Fibroblast of gingiva (primary cell): ENCODE measurements at places on chromosomes 5 and 9.

- peak; percentile 93 for DNase-seq
Observed at GRCh38 chr9:111957856-111958631, 61.4 kb downstream of the UGCG start.

- DNase-seq, result no peak
Observed at GRCh38 chr5:157085930-157086329, 22.9 kb downstream of the HAVCR2 start.

GRCh38 chr5:38607930-38608564 lies 51.6 kb upstream of the LIFR start:
- DNase-seq, result peak; percentile 82

DNA sequence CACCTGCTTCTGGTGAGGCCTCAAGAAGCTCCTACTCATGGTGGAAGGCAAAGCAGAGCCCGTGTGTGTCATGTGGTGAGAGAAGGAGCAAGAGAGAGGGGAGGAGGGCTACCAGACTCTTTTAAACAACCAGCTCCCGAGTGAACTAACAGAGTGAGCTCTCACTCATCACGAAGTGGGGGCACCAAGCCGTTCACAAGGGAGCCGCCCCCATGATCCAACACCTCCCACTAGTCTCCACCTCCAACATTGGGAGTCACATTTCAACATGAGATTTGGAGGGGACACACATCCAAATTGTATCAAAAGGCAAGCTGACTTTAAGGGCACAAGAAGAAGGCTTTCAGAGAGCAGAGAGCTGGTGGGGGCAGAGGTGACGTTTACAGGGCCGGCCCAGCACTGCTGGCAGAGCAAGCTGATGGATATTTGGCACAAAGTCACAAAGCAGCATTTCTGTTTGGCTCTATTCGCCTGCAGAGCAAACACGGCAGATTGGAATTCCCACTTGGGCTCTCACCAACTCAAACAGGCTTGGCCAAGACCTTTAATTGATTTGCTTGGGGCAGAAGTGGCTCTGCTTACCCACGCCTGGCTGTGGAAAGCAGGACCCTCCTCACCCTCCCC lies 20.0 kb downstream of the PITX1 start:
- DNase-seq, result peak; percentile 49

DNA sequence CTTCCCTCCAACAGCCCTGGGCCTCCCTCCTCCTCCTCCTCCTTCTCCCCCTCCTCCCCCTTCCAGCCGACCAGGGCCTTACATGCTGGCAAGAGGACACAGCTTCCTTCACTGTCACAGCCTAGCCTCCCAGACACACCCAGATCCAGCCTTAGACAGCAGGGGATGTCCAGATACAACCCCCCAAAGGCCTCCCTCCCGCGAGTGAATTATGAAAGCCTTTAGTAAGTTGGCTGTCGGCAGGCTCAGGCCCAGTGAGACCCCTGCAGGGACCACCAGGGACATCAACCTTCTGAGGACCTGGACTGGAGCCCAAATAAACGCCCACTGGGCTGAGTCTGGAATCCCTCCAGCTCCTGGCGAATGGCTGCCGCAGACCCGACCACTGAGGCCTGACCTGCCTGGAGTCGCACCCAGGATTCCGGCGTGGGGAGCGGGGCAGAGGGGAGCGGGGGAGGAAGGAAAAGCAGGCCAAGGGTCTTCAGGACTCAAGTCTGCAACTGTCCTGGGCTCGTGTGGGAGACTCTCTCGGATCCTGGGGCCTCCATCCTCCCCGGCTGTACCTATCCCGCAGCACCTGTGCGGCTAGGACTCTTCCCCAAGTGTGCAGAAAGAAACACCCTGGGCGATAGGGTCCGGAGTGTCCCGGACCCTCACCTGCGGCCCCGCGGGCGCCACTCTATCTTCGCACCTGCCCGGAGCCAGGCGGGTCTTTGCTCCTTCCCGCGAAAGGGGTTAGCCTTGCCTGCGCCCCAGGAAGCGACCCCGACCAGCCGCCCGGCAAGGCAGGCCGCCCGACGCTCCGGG lies 705 bp downstream of the SEPTIN8 start:
- no peak for DNase-seq

- peak; percentile 87 for DNase-seq
Observed at GRCh38 chr9:126471084-126471624, 142.6 kb upstream of the LMX1B start.

- DNase-seq, result no peak
Observed at GRCh38 chr9:133545494-133546286, 11.2 kb downstream of the ADAMTSL2 start.

GRCh38 chr9:99845063-99845462 lies 23.4 kb downstream of the NR4A3 start:
- no peak for DNase-seq

- no peak for DNase-seq
Observed at GRCh38 chr5:40955313-40955712, 46.0 kb downstream of the C7 start.

- no peak for DNase-seq
Observed at GRCh38 chr5:151106043-151106442, 25.2 kb upstream of the TNIP1 start.

DNA sequence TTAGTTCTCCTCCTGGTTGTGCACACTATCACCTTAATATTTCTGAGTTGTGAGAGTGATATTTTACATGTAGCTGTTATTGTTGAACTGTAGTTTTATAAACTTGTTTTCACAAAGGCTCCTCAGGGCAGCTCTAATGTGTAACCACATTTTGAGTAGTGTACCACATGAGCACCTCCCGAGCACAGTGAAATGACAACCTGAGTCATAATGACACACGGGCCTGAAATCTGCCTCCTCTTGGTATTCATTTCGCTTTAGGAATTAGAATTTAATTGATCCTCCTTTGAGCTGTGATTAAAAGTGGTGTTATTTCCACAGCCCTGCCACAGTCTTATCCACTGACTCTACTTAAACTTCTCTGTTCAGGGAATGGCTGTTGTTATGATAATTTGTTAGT lies 7.9 kb downstream of the MTRR start:
- peak; percentile 44 for DNase-seq

DNA sequence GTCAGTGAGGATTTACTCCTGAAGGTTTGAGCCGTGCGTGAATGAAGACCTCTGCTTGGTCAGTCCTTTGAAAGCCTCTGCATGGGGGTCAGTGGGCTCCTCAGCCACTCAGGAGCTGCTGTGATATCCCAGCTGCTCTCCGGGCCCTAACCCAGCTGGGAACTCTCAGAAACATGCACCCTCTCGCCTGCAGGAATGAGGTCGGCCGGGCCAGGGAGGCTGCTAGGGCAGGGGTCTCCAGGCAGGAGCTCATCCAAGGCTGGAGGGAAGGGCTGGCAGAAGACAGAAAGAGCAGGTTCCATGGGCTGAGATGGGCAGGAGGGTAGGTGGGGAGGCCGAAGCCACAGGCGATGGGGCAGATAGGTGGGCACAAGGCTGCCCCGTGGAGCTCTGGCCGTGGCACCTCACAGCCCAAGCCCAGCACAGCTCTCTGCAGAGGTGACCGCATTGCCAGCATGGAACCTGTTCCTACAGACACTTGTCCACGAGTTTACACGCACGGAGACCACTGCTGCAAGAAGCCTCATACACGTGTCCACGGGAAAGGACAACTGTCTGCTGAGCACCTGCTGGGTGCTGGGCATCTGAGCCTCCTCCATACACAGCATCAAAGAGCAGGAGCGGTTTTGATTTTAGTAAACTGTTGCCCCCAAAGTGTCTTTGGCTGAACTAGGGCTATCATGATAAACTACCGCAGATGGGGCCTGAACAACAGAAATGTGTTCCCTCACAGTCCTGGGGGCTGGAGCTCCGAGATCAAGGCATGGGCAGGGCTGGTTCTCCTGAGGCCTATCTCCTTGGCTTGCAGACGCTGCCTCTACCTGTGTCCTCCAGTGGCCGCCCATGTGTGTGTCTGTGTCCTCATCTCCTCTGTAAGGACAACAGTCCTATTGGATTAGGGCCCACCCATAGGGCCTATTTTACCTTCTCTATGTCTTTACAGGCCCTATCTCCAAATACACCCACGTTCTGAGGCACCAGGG lies 85.2 kb upstream of the ADAMTS2 start:
- no peak for DNase-seq

DNA sequence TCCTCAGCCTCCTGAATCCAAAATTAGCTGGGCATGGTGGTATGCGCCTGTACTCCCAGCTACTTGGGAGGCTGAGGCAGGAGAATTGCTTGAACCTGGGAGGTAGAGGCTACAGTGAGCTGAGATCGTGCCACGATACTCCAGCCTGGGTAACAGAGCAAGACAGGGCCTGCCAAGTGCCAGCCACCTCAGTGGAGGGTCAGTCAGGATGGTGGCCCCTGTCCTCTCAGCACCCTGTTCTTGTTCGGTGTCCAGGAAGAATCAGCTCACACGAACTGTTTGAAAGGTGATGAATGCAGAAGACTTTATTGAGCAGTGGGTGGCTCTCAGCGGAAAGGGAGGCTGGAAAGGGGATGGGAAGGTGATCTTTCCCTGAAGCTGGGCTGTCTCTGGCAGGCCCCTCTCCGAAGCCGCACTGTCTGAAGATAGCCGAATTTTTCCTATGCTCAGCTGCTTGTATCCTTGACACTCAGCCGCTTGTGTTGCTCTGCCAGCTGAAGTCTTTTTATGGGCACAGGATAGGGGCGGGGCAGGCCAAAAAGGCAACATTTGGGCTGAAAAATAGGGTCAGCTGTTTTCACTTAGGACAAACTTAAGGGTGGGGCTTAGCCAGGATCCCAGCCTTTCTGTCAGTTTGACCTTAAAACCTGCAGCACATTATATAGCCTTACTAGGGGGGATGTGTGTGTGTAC lies 50.9 kb downstream of the UBE2R2 start:
- peak; percentile 90 for DNase-seq

DNA sequence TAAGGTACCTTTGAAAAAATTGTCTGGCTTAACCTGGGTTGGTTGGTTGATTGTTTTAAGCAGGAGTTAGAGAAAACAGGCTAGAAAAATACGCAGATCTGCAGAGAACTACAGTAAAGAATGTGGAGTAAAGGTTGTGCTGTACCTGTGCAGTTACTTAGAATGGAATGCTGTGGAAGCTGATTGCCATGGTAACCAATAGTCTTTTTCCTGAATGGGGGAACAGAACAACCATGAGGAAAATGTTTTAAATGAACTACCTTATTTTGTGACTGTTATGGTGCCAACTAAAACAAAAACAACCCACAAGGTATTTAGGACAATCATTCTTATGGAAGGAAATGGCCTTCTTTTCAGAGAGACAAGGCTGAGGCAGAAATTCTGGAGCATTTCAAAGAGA lies 4.8 kb upstream of the HOMER1 start:
- DNase-seq, result no peak

DNA sequence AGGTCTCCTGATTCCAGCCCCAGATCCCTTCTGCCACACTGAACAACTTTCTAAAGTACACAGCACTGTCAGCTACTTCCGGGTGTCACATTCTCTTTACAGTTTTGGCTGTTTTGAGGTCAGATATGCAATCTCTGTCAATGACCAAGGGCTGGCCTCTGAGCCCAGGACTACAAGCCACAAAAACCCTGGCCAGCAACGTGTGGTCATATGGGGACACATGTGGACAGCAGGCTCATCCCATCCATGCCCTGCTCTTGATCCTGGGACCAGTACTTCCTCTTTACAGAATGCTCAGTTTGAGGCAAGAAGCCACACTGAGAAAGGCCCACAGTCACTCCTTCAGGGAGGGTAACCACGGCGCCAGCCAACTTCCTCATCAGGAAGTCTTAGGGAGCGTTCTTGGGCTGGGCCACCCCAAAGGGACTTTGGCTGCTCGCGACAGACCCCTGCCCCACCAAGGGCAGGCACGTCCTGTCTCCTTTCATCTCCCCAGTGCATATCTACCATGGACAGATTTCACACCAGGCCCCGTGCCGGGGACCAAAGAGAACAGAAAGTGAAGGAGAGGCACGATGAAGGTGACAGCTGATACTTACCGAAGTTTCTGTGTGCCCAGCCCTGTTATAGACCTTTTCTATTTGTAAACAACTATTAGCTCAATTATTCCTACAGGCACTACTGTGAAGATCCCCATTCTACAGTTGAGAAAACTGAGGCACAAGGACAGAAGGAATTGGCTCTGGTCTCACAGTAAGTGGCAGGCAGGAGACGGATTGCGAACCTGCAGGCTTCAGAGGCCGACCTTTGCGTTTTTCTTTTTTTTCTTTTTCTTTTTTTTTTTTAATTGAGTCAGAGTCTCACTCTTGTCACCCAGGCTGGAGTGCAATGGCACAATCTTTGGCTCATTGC lies 37.3 kb downstream of the STK10 start:
- DNase-seq, result peak; percentile 41

DNA sequence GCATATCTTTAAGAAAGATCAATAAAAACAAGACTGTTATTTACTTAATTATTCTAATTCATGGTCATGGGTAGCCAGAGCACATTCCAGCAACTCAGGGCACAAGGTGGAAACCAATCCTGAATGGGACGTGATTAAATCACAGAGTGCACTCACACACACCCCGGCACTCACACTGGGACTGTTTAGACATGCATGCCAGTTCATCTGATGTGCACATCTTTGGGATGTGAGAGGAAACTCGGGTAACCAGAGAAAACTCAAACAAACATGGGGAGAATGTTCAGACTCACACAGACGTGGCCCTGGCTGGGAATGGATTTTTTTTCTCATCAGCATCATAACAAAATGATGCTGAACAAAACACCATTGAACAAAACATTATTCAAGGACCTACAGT lies 29.4 kb downstream of the SMAD5 start:
- no peak for DNase-seq

DNA sequence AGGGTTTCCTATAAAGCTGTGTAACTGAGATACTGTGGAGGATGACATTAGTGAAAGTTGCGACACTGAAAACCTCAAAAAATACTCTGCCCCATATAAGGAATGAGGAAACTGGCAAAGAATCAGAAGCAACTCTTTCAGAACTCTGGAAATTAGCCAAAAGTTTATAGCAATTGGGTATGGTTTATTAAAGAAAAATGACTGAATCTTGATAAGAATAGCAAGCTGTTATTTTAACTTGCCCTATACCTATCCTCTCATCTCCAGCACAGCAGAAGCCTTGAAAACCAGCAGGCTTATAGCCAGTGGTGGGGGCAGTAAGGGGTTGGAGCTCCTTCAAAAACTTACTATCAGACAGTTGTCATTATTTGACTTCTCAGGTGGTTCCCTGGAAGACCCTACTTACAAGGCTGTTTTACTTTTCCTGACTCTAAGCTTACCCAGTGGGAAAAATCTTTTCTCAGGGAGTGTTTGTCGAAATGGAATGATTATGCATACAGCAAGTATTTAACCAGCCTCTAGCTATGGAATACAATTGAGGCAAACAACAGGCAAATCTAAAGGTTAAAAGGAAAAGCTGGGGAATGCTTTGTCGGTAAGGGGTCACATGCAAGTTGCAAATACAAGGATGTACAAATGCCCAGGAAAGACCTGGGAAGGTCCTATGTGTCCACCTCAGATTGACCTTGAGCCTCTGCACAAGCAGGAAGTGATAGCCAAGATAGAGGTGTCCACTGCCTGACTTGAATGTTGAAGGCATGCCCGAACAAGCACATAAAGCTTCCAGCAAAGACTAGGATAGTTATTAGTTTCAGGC lies 21.0 kb upstream of the FAM151B start:
- peak; percentile 68 for DNase-seq

GRCh38 chr5:63563008-63563917 lies 399.0 kb downstream of the HTR1A start:
- DNase-seq, result no peak

- no peak for DNase-seq
Observed at GRCh38 chr9:111094958-111095357, 56.7 kb upstream of the LPAR1 start.
